ENCODE measurements at places on chromosomes 13 and 19. TPM values are rescaled to one million over a fixed set of nuclear protein-coding genes. Genes with fewer than 3 reads are reported as not detected.

Gene AP1M2
- polyA plus RNA-seq = 161 TPM

Gene ZNF486
- polyA plus RNA-seq = 6.3 TPM

Gene CCDC122
- 2.9 TPM for polyA plus RNA-seq

Gene LHB
- polyA plus RNA-seq = 0.53 TPM

Gene SMIM7
- polyA plus RNA-seq = 55.5 TPM

Gene CLEC17A
- not detected for polyA plus RNA-seq

DNA sequence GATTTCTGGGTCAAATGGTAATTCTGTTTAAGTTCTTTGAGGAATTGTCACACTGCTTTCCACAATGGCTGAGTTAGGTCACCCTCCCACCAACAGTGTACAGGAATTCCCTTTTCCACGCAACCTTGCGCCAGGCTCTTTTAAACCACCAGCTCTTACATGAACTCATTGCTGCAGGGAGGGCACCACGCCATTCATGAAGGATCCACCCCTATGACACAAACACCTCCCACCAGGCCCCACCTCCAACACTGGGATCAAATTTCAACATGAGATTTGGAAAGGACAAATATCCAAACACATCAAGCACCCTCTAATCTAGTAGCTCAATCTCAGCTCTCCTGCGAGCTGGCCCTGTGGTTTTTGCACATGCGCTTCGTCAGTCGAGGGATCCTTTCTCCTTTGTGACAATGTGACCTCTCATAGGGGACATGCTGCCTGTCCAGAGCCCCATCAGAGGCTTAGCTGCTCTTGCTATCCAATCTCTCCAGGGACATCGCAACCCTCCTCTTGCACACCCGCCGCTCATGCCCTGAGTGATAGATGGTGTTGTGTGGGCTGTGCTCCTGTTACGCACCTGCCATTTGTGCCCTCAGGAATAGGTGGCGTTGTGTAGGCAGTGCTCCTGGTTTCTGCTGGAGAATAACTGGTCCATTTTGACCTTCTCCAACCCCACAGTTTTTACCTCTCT lies 328.0 kb downstream of the UQCRFS1 start:
- DNase-seq = no peak

DNA sequence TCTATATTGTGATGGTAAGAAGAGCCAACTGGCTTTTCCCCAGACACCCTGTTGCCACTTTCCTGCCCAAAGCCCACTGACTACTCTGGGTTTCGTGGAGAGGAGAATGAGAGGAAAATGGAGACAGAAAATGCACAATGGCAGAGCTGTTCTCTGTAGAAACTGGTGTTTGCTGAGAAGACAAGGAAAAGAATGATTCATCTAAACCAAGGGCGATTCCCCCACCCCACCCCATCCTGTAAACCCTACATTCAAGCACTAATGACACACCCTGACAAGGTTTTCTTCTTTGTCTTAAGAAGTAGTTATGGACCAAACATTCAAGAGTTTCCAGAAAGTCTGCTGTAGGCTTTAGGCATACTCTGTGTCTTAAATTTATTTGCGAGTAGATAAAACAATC lies 68.8 kb downstream of the DOCK9 start:
- DNase-seq = no peak

DNA sequence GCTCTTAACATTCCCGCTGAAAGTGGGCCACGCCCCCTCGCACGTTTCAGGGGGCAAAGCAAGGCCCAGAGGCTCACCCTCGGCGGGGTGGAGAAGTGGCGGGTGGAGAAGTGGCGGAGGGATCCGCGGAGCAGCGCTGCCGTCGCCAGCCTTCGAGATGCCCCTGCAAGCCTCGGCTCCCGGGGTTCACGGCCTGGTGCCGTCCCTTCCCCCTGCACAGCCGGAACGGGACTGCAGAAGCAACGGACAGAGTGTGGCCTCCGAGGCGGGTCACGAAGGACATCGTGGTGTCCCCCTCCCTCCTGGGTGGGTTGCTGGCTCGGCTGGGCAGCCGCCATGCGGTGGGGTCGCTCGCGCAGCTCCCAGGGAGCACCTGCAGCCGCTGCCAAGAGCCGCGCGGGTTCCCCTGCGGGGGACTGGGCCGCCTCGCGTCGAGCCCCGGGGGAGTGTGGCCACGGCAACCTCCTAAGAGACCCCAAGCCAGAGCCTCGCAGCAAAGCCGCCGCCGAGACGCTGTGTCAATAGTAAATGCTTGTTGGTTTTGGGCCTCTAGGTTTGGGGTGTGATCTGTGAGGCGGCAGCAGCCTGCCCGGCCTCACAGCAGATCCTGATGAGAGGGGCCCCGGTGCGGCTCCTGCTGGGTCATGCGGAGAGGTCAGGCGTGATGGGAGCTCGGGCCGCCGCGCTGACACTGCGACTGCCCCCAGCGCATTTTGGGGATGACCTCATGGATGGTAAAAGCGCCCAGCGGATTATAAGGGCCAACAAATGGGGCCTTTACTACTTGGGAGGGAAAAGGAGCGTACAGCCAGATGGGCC lies 5.5 kb downstream of the TPGS1 start:
- DNase-seq = no peak

DNA sequence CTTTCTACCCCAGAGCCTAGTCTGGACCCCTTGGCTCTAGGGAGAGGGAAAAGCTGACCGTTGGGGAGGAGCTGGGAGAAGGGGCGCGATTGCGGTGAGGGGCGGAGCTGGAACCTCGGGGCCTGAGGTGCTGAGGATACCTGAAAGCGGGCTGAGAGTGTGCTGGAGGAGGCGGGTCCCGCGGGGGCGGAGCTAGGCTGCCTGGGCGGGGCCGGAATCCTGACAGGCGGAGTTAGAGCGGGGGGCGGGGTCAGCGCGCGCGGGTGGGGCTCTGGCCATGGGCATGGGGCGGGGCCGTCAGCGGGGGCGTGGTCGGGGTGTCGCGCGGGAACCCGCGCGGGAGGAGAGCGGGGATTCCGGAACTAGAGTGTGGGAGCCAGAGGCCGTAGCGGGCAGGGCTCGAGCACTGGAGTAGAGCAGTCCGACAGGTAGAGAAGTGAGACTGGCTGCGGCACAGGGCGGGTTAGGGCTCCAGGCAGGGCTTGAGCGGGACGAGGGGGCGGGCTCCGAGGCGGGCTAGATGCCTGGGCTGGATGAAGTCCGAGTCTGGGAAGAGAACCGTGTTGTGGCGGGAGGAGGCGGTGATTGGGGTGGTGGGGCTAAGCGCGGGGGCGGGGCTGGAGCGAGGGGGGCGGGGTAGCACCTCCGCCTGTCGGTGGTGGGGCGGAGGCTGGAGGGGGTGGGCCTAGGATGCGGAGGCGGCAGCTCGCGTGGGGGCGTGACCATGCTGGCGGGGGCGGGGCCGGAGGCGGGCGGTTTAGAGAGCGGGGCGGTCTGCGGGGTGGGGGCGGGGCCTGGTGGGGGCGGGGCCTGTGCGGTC lies at the start of gene INAFM1:
Gene INAFM1 (plus strand): TSS at position 815 of the 820 bp plus-strand sequence. CDS start 35 bp downstream, outside the sequence.
- peak; percentile 87 for DNase-seq

DNA sequence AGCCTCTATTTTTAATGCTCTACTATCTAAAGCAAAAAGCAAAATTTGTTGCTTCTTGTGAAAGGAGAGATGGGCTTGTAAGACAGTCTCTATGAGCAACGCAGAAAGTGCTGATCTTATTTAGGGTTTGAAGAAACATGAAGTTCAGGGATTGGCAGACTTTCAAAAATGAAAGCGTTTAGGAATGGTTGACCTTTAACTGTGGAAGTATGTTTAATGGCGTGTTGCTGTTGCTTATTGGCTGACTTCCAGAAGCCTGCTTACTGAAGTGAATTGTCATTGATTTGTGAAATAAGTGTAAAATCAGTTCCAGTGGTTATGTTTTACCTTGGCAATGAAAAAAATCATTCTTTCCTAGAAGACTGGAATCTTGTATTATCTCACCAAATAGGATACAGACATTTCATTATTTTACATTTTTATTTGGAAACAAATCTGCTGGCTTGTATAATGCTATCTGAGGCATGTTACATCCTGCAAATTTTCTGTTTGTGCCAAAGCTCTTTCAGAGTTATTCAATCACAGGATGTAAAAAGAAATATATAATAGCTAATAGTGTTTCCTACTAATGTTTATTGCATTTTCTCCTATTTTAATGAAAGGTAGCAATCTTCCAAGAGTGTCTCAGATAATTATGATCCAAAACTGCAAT lies 221.3 kb upstream of the SLITRK6 start:
- DNase-seq = no peak

DNA sequence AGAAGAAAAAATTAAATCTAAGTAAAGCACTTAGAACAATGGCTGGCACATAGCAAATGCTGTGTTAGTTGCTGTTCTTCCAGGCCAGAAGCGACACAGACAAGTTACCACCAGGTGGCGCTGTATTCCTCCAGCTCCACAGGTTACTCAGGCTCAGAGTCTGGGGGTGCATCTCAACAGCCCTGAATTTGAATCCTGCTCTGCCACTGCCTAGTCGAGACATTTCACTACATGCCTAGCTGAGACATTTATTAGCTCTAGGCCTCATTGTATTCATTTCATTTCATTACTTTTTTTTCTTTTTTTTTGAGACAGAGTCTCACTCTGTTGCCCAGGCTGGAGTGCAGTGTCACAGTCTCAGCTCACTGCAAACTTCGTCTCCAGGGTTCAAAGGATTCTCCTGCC lies 16.4 kb upstream of the CYP2B6 start:
- peak; percentile 84 for DNase-seq

DNA sequence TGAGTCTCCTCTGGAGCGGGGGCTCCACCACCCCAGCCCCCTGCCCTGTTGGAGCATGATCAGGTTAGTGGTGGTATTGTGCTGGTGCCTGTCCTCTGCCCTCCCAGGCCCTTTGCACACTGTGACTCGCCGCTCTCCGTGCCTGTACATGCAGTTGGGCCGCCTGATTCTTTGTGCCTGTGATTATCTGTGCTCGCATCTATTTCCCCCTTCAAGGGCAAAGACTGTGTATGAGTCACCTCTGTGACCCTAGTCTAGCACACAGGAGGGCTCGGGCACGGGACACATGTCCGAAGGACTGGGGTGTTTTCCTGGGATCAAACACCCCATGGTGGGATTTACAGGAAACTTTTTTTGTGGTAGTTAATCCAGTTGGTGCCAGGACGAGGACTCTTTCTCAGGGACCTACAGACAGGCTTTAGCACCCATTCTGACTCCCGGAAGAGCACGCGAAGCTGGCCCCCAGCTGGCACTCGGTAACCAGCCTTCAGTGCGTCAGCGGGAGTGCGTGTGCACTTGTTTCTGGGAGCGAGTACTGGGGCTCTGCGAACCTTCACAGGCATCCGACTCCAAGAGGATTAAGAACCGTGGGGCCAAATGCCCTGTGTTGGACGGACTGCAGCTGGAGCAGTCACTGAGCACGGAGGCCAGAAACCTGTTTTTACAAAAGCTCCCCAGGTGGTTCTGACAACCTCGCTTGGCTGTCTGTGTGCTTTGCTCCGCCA lies 6.7 kb downstream of the PPP1R37 start:
- DNase-seq = no peak

GRCh38 chr13:42990291-42991232 lies 1.5 kb downstream of the EPSTI1 start:
- DNase-seq = no peak

DNA sequence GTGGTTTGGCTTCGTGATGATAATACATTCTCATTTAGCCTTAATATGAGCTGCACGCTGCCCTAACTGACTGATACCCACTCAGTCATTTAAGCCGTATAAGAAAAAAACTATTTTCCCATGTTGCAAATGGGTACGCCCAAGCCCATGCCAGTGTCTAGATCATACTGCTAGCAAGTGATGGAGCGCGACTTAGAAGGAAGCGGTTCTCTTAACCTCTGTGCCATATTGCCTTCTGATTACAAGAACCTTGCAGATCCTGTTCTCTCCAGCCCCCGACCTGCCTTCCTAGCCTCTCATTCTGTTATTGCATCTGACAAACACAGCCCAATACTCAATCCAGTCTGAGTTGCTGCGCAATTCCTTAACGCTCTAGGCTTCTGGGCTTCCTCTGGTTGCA lies 603 bp downstream of the GPALPP1 start:
- DNase-seq = no peak

GRCh38 chr13:27053210-27053884 lies 118.3 kb downstream of the USP12 start:
- no peak for DNase-seq

DNA sequence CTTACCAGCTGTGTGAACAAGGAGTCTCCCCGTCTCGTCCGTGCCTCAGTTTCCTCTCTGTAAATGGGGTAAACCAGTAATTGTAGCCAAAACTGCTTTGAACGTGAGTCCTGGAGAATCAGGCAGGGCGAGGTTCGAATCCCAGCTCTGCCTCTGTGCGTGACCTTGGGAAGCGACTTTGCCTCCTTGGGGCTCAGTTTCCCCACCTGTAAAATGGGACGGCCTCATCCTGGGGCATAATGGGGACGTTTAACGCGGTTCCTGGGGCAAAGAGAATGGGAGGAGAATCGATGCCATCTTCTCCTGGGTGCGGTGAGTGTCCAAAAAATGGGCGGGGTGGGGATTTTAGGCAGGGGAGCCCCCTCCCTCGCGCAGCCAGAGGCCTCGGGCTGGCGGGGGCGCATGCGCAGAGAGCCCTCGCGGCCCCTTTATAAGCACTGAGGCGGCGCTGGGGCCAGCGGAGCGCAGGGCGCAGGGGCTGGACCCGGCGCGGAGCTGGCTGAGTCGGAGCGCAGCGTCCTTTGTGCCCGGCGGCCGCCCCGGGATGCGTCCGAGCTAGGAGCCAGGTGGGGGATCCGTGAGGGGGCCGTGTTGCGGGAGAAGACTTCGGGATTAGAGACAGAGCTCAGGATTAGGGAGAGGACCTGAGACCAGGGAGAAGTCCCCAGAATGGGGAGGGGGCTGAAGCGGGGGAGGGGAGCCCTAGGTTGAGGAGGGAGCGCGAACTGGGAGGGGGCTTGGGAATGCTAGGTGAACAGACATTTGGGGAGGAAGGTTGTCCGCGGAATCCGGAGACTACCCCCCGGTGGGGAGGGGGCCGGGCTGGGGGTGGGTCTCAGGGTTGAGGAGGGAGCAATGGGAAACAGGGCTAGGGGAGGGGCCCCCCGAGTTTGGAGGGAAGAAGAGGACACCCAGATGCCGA lies at the start of gene NCAN:
Gene NCAN (plus strand): TSS at position 460 of the 922 bp plus-strand sequence. CDS start 4,996 bp downstream, outside the sequence.
- DNase-seq = no peak

DNA sequence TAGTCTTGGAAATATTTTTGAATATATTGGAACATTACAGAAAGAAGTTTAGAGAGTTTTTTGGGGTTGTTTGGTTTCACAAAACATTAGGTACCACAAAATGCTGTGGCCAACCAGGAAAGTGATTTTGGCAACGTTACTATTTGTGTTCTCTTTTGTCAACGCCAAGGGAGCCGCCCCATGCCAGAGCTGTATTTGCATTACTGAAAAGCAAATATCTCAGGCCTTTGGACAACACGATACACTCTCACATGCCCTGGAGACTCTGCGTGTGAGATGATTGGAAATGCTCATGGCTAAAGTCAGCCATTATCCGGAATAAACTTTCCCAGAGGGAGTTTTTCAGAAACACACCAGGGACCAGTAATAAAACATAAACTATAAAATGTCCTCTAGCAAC lies 324.6 kb downstream of the SHISA2 start:
- no peak for DNase-seq

- no peak for DNase-seq
These were observed 392.6 kb downstream of the KLF5 start for GRCh38 chr13:73451221-73452029.

DNA sequence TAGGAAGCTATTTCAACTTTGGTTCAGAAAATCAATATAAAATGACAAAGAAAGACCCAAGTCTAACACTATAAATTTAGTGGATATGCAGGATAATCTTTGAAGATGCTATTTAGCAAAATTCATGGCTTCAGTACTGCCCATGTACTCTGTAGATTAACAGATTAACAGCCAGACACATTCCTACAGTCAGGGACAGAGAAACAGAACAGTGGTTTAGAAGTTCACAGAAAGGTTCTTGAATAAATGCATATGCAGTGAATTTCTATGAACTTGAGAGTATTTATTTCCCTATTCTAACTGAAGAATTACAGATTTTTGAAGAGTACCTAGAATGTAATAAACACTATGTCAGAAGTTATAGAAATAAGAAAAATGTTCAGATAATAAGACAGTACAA lies 222.8 kb downstream of the KLF12 start:
- no peak for DNase-seq

- DNase-seq = no peak
These were observed 9.6 kb downstream of the ABHD13 start for GRCh38 chr13:108227651-108228272.

Data from H1 (cell line).